NCI-H2029 treated with DMSO at 0.1 percent for 48 hours (cell line): ENCODE measurements at places on chromosomes 3 and 15.

- no peak for DNase-seq
Measured at GRCh38 chr3:40718681-40719080, 193.9 kb downstream of the ZNF621 start.

- no peak for DNase-seq
Measured at GRCh38 chr15:62509395-62509958, 344.4 kb upstream of the C2CD4B start.

DNA sequence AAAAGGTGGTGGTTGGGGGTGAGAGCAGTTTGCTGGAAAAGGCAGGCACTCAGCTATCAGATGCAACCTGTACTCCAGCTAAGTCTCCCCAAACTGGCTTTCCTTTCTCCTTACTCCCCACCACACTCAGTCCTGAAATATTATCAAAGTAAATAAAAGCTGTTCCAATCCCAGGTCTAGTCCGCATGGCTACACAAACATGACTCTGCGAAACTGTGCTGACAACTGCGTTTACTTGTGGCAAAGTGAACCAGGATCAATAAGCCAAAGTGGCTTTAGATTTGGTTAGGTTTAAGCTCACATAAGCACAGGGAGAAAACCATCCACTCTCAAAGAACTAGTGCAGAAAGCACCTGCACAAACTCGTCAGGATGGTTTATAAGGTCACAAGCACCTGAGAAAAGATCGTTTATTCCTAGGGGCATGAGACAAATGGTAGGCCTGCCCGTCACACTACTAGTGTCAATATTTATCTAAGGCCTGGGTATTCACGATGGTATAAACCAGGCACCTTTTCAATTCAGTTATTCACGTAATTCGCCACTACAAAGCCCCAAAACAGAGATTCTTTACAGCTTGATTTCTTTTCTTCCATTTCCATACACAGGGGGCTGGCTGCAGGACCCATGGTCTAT, 25.3 kb downstream of the LRIG1 start:
- DNase-seq, result peak; percentile 60

GRCh38 chr3:128267541-128267940, 114.3 kb downstream of the EEFSEC start:
- no peak for DNase-seq

GRCh38 chr3:52379610-52380009, 63.5 kb downstream of the DNAH1 start:
- no peak for DNase-seq

- peak; percentile 28 for DNase-seq
Measured at GRCh38 chr15:26879706-26880105, 12.8 kb downstream of the GABRA5 start.

- no peak for DNase-seq
Measured at GRCh38 chr3:180705619-180706018, 26.3 kb upstream of the CCDC39 start.

GRCh38 chr15:73704869-73705645, 20.9 kb downstream of the CD276 start:
- peak; percentile 6 for DNase-seq

DNA sequence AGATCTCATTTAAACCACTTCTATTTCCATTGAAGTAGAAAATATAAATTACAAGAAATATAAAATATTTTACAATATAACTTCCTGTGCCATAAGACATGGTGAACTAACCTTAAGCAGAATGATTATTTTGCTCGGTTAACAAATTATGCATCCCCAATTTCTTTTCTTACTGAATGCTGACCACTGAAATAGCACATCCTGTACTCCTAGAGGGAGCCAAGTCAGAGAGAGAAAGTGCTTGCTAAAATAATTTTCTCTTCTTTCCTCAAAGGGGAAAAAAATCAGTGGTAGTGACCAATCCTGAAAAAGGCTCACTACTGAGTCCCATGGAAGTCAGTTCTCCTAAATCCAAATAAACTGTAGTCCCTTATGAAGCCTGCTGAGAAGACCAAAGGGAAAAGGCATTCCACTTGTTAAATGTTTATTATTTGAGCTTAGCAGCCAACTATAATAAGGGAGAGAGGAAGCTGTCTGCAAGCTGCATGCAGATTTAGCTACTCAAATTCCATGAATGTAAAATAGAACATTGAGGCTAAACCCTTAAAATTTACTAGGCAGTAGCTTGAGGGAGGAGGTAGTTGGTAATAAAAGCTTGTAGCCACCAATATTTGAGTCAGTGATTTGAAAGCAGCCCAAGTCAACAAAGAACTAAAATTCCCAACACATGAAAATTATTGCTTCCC, 33.1 kb downstream of the CEP152 start:
- no peak for DNase-seq

DNA sequence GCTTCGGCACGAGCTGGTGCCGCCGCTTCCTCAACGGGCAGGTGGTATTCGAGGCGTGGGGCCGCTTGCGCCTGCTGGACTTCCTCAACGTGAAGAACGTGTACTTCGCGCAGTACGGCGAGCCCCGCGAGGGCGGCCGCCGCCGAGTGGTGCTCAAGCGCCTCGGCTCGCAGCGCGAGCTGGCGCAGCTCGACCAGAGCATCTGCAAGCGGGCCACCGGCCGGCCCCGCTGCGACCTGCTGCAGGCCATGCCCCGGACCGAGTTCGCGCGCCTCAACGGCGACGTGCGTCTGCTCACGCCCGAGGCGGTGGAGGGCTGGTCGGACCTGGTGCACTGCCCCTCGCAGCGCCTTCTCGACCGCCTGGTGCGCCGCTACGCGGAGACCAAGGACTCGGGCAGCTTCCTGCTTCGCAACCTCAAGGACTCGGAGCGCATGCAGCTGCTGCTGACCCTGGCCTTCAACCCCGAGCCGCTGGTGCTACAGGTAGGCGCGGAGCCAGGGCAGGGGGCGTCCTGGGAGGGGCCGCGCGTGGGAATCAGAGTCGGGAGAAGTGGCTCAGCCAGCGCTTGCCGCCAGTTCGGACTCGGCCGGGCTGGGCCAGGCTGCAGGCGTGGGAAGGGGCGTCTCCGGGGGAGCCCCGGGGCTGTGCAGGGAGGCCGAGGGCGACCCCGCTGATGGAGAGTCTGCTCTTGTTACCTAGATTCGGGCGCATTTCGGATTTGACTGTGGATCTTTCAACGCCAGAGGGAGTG, 1.1 kb downstream of the DIPK2A start:
- peak; percentile 4 for DNase-seq

- peak; percentile 57 for DNase-seq
Measured at GRCh38 chr3:150721285-150722130, 17.8 kb upstream of the ERICH6 start.

DNA sequence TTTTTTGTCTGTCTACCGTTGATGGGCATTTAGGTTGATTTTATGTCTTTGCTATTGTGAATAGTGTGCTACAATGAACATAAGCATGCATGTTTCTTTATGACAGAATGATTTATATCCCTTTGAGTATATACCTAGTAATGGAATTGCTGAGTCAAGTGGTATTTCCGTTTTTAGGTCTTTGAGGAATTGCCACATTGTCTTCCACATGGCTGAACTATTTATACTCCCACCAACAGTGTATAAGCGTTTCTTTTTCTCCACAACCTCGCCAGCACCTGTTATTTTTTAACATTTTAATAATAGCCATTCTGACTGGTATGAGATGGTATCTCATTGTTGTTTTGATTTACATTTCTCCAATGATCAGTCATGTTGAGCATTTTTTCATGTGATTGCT, 89.6 kb upstream of the GALNT15 start:
- no peak for DNase-seq
